AG10803 (cell line): ENCODE measurements at places on chromosomes 6 and 20.

- DNase-seq = no peak
These were observed 220.6 kb upstream of the UFL1 start for GRCh38 chr6:96301023-96301422.

- DNase-seq = no peak
These were observed 11.1 kb downstream of the RPRD1B start for GRCh38 chr20:38044685-38045084.

- DNase-seq = no peak
These were observed 32.6 kb upstream of the HMGN3 start for GRCh38 chr6:79267128-79267527.

DNA sequence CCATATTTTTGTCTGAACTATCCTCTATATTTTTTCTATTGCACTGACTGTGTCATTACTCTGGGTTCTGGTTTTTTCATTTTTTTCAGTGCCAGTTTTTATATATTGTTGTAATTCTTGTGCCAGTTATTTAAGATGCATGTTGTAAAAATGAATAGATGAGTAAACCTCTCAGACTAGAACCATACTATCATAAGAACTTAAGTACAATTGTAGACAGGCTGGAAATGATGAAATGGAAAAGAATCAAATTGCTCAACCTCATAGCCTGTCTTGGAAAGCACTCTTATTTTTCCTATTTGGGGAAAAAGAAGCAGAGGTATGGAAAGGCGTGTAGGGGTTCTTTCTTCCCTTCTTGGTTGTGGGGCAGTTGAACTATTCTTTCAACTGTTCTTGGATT is 30.2 kb downstream of the PANK2 start:
- peak; percentile 72 for DNase-seq

GRCh38 chr20:57586370-57586793 is 25.5 kb downstream of the PCK1 start:
- no peak for DNase-seq

- no peak for DNase-seq
These were observed 1.8 kb upstream of the CARMIL1 start for GRCh38 chr6:25277386-25277785.

- no peak for DNase-seq
These were observed 82.5 kb downstream of the POPDC3 start for GRCh38 chr6:105097288-105097687.

- DNase-seq = peak; percentile 22
These were observed 725 bp downstream of the OSER1 start for GRCh38 chr20:44209686-44210405.

DNA sequence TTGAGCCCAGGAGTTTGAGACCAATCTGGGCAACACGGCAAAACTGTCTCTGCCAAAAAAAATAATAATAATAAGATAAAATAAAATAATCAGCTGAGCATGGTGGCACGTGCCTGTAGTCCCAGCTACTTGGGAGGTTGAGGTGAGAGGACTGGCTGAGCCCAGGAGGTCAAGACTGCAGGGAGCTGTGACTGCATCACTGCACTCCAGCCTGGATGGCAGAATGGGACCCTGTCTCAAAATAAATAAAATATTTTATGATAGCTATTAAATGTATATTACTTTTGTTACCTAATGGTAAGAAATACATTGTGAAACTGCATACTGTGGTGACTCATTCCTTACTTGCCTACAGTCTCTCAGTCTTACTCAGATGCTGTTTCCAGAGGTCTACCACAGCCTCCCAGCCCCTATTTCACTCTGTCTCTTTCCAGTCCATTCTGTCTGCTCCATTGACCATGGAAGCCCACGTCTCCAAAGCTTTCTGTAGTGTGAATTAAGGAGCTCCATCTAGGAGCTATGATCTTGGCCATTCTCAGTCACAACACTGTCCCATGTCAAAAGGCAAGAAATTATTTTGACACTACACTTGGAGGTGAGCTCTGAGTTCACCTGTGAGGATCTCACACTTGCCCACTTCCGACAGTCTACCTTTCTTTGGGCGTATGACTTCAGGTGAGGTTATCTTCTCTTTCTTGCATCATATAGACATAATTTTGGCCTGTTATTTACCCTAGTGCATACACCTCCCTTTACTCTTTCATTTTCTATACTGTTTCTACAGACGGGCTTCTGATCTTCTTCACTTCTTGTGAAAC is 22.4 kb upstream of the SNX9 start:
- DNase-seq = peak; percentile 67

GRCh38 chr6:84764332-84765049 is at the start of gene TBX18:
Gene TBX18, minus strand, starts transcription at chr6:84764598. Its CDS starts 417 bp downstream, at chr6:84764181.
- peak; percentile 98 for DNase-seq

GRCh38 chr6:85285934-85286333 is 163.9 kb upstream of the NT5E start:
- DNase-seq = no peak

DNA sequence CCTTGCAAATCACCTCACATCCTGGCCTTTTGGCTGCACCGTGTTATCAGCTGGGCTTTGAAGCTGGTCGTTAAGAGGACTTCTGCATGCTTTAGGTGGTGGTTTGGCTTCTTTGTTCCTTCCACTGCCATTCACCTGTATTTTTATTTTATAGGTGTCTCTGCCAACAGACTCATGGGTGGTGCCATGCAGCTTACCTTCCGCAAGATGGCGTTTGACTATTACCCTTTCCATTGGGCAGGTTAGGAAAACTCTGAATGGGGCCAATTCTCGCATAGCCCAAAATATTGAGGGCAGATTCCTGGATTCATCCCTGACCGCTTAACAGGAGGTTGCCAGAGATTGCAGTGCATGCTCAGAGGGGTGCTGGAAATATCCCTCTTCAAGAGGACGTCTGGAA is 32.4 kb downstream of the TAF11 start:
- no peak for DNase-seq

GRCh38 chr20:51536116-51537069 is 6.1 kb downstream of the NFATC2 start:
- DNase-seq = no peak

- peak; percentile 64 for DNase-seq
These were observed 169.5 kb upstream of the LAMA2 start for GRCh38 chr6:128713461-128713860.

- peak; percentile 48 for DNase-seq
These were observed 159.6 kb upstream of the MYLIP start for GRCh38 chr6:15969236-15969778.

DNA sequence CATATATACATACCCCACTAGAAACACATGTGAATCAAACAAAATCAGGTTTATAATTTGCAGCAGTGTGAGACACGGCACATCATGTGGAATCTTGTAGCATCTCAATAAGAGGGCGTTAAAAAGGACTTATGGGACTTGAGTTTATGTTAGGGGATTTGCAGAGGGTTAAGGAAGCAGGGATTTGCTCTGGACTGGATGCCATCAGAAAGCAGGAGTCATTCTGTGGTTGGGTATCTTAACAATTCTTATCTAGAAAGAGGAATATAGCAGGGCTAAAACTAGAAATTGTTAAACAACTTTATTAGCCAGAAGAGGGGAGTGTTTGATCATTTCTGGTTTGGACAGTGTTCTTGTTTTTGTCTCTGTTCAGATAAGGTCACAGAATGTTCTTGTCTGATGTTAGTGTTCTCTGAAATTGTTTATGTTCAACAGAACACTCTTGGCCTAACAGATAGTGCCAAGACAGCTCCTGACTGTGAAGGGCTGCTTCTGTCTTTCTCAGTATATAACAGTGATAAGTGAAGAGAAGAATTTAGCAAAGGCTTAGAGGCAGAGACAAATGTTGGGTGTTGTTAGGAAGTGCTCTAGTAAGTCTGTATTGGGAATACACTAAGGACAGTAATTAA is 39.2 kb downstream of the LIN28B start:
- DNase-seq = peak; percentile 5

DNA sequence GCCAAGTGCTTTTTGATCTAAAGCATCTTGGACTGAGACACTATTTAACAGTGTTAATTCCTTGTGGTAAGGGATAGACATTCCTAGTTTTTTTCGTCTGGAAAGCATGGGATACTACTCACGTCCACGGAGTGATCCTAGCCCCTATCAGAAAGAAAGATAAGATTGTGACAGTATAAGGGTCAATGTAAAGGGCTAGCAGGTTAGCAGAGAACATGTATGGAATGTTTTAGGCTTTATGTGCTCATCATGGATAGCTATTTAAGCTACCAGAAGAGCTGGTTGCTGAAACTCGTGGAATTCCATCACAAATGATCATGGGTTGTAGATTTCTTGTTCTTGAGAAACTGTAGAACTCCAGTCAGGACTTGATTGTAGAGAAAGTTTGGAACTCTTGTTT is 32.1 kb downstream of the CYB5R4 start:
- no peak for DNase-seq

DNA sequence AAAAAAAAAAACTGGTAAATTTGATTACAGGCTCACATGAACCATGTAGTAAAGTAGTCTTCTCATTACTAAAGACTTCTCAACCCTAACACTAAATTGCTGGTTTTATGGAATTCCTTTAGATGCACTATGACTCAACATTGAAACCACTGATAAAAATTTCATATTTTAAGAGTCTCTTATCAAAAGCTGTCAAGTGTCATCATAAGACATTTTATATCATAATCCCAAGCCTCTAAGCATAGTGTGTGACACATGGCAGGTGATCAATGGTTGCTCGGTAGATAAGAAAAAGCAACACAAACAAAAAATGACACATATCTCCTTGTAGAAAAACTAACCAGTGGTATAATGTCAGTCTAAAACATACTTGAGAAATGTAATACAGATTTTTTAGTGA is 258.4 kb downstream of the RNGTT start:
- DNase-seq = no peak

GRCh38 chr20:40254023-40254772 is 434.8 kb downstream of the MAFB start:
- DNase-seq = no peak

GRCh38 chr6:2763345-2763841 is 1.8 kb upstream of the WRNIP1 start:
- DNase-seq = no peak

GRCh38 chr20:32037929-32038328 is 14.1 kb upstream of the HCK start:
- peak; percentile 61 for DNase-seq

GRCh38 chr6:161076181-161076677 is 84.7 kb downstream of the MAP3K4 start:
- DNase-seq = no peak

DNA sequence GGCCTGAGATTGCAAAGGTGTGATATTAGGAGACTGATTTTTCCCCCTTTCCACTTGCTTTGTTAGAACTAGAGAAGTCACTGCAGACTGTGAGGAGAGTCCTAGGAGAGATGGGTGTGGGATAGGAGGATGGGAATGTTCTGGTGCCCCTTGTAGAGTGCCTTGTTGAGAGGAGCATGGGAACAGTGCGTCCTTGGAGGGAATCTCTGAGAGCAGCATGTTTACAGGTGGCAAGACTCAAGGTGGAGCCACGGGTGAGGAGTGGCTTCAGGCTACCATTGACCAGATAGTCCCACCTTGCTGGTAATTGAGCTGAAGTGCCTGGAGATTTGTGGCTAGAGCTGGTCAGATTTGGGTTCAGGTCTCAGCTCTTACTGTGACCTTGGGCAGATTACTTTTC is 6.0 kb downstream of the PLCG1 start:
- DNase-seq = no peak

DNA sequence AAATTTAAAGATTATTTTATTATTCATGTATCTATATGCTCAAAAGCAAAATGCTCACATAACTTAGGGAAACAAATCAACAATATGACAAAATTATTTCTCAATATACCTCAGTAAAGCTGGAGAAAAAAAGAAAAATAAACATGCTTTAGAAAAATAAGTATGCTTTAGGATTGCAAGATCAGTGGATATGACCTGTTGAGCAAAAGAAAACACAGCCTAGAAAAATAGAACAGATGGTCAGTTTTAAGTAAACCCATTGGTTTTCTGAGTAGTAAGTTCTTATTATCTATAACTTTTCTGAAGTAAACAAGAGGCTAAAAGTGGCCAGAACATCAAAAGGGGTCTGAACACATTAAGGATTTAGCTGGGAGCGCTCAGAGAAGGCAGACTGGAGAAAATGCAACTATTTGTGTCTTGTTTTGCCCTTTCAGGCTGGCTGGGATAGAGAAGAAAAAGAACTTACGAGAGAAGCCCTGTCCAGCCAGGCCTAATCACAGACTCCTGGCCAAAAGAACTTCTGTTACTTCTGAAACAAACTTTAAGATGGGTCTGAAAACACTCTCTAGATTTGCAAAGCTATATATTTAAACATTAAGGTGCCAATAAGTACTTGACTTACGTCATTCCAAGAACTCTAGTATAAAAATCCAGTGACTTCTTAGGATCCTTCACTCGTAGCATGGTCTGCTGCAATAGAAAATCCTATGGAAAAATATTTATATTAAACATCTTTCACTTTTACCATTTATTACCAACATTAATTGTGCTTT is 16.5 kb downstream of the GLO1 start:
- peak; percentile 1 for DNase-seq

- no peak for DNase-seq
These were observed 28.7 kb downstream of the TXNDC5 start for GRCh38 chr6:7881765-7882500.

DNA sequence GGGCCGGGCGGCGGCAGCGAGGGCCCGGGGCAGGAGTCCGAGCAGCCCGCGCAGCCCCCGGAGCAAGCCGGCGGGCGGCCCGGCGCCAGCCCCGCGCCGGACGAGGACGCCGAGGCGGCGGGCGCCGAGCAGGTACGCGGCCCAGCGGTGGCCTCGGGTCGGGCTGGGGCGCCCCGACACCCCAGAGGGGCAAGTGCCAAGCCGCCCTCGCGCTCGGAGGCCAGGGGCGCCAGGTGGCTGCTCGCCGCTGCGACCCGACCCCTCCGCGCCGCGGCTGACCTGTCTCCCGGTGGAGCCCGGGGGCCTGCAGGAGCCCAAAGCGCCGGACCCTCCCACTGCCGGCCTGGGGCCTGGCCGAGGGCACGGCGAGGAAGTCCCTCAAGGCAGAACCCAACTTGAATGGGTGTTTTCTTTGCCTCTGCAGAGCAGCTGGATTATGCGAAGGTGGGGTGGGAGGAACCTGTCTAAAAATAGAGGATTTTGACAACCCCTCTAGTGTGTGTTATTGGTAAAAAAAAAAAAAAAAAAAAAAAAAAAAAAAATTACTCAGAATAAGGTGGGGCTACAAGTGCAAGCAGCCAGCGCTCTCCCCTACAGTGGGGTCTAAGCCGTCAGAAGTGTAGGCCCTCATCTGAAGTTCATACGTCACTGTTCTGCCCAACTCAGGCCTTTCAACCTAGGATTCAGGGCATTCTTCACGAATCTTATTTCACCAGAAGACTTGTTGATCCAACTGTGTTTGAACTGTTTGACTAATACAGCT is 609 bp downstream of the OGFRL1 start:
- peak; percentile 6 for DNase-seq

- no peak for DNase-seq
These were observed 6.7 kb downstream of the CTSZ start for GRCh38 chr20:59000326-59000725.
